Activated CD8-positive, alpha-beta memory T cell treated with anti-CD3 and anti-CD28 coated beads, Interleukin-2, amount 50 U/mL, for 48 hours (primary cell): ENCODE measurements at places on chromosomes 3 and 15.
A peak's percentile ranks its signal among the peaks of the same experiment; 100 is the strongest.

- no peak for DNase-seq
Observed at GRCh38 chr3:130516645-130517512, at the start of gene COL6A6. Gene COL6A6, plus strand, starts transcription at chr3:130517177. Its CDS starts 43,188 bp downstream, at chr3:130560365.

DNA sequence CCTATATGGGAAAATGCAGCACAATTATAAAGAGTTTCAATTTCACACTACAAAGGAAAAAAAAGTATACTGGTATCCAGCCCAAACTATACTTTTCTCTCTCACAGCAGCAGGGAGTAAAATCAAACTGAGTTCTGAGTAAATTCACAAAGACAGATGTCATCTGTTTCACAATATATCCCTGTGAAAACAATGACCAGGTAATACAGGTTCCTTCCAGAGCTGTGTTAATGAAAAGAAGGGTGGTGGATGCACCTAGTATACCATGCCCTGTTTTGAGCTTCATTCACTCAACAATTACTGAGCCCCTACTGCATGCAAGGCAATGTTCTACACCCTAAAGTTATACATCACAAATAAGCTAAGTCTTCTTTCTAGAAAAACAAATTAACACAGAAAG, 108.5 kb downstream of the TJP1 start:
- no peak for DNase-seq

GRCh38 chr15:96629511-96629910, 299.0 kb downstream of the NR2F2 start:
- DNase-seq: no peak

DNA sequence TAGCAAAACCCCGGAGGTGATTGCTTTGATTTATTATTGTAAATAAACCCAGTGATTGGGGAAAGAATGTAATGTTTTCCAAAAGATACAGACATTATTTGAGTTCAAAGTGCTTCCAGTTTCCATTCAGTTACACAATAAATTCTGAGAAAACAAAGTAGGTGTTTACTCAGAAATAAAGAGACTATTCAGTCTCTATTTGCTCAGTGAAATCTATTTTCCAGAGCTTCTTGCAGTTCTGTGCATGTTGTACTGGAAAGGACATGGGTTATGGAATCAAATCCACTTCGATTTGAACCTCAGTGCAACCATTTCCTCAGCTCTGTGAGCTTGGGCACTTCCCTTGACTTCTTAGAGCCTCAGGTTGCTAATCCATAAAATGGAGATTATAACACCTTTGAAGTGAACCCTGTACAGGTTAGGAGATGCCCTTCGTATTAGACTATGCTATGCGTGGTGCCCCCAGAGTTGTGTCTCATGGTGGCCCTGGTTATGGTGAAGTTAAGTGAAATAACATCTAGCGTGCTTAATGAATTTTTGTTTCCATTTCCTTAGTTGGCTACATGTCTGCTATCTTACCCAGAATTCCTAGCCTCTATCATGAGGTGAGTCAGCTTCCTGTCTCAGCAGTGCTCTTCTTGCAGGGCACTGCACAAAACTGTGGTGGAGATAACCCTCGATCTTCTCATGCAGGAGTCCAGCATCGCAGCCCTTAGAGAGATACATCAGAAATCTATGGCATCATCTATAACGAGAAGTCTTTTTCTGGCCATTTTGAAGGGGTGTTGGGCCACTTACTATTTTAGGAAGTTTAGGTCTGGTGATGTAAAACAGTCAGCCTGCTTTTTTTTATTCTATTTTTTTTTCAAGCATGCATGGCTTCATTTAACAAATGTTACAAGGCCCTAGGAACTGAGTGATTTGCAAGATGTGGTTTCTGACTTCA, 97.7 kb downstream of the RPL39L start:
- no peak for DNase-seq

GRCh38 chr3:115236496-115236895, 89.4 kb upstream of the ZBTB20 start:
- no peak for DNase-seq

GRCh38 chr3:158820521-158820920, 18.7 kb downstream of the MFSD1 start:
- no peak for DNase-seq

DNA sequence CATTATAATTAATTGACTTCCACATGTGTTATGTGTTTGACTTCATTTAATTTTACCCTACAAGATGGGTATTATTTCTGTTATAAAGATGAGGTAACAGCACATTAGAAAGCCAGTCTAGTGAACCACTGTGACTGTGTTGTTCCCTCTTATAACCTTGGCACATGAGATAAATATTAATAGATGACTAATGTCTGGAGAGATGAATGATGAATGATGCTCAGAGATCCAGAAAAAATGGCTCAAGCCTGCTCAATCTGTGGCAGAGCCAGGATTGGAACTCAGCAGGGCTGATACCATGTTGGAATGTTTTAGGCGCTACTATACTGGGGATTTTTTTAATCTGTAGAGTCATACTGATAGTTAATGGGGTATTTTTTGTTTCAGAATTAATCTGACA, 118.8 kb upstream of the PTX3 start:
- DNase-seq: no peak

DNA sequence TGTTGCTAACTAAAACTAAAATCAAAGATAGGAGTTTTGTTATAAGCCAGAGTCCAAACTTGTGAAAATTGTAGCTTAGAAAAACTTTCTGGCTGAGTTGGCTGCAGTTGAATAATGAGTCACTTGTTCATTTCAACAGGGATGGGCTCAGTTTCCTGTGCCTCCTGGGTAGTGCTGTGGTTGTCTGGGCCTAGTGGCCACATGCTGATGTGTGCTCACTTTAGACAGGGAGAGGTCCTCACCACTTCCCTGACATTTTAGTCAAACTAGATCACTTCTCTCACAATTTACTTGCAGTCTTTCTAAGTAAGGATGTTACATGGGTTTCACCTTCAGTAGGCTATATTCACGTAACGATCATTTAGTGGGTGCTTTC, 6.3 kb upstream of the UBE2Q2 start:
- no peak for DNase-seq

DNA sequence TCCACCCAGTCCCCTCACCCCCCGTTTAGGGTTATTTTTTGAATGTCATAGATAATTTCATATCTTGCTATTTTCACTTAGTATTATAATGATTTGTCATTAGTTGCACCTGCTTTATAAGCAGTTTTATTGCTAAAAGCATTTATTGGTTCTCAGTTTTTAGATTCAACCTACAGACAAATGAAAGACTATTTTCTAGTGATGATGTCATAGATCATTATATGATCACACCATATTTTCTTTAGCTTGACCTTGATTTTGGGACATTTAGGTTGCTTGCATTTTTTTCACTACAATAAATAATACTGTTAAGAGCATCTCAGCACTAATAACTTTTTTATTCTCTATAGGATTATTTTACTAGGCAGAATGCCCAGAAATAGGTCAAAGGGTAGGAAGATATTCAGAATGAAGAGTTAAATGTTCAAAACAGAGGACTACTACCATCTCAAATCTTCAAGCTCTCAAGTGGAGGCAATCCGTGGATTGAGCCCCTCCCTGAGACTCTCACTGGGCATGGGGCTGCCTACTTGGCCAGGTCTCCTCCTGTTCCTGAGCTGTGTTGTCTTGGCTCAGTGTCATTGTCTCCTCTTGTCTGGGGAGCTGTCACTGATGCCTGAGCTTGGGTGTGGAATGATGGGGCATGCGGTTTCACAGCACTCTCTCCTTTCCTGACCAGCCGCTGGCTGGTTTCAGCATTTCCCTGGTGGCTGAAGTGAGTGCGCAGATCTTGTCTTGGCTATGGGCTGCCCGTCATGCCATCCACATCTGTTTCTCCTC, 28.4 kb downstream of the CHCHD6 start:
- DNase-seq: no peak

DNA sequence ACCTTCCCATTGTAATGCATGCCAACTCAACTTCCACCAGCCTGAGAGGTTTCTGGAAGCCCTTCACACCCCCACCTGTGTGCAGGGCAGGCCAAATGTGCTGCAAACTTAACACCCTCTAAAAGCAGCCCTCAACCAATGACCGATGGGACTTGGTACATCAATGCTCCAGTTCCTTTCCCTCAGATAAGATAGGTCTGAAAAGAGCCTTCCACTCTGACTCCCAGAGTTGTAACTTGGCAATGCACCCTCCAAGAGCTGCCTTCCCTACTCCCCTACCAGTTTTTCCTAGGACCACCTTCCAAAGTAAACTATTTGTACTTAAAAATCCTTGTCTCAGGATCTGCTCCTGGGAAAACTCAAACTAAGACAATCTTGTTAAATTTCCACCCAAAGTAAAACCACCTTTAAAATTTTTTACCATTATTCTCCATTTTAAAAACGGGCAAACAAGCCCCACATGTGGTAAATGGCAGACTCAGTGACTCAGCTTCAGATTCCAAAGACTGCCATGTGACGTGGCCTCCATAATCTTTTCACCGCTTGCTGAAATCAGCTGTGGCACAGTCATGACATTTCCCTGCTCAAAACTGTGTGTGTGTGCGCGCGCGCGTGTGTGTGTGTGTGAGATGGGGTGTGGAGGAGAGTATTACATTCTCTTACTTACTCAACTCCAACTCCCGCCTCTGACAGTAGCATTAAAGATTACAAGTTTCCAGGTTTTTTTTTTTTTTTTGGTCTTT, 17.2 kb downstream of the RASGRP1 start:
- DNase-seq: no peak

DNA sequence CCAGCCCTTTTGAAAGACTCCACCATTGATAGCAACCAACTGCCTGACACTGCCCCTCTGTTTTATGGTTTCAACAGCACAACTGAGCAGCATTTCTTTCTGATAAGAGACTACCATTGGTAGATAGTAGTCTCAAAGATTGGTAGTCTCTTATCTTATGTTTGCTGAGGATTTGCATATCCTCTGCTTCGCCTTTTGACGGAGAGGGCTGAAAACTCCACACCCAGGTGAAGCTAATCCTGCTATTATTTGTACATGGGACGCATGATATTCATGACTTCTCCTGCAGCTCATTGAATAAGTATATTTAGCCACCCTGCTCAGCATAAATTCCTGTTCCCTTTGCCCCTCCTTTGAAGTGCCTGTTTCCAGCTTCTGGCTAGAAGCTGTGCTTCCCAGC, 119.4 kb upstream of the STRIT1 start:
- no peak for DNase-seq

DNA sequence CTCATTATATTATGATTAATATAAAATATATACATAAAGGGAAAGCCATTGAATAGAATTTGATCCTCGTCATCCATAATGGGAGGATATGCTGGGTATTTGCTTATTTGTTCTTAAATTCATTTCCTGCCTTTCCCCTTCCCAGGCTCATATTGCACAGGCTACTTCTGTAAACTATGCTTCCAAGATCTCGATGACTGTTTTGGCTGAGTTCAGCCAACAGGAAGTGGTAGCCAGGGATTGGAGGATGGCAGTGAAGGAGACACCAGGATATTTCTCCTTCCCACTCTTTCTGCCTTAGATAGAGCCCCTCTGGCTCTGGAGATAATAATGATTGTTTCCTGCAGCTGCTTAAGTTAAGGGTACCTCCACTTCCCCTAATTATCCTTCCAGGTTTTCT, 44.3 kb upstream of the DYNC1LI1 start:
- DNase-seq: no peak

GRCh38 chr15:63483521-63484371, 20.6 kb upstream of the USP3 start:
- no peak for DNase-seq

- DNase-seq: no peak
Observed at GRCh38 chr3:136819392-136819730, 435 bp downstream of the SLC35G2 start.

DNA sequence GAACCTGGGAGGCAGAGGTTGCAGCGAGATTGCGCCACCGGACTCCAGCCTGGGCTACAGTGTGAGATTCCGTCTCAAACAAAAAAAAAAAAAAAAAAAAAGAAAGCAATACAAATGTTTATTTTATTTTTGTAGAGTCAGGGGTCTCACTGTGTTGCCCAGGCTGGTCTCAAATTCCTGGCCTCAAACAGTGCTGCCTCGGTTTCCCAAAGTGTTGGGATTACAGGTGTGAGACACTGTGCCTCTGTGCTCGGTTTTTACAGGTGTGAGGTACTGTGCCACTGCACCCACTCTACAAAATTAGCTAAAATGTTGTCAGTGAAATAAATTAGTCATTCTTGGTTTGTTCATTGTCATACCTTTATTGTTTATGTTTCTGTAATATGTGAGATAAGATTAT, 5.5 kb downstream of the PIAS1 start:
- no peak for DNase-seq

DNA sequence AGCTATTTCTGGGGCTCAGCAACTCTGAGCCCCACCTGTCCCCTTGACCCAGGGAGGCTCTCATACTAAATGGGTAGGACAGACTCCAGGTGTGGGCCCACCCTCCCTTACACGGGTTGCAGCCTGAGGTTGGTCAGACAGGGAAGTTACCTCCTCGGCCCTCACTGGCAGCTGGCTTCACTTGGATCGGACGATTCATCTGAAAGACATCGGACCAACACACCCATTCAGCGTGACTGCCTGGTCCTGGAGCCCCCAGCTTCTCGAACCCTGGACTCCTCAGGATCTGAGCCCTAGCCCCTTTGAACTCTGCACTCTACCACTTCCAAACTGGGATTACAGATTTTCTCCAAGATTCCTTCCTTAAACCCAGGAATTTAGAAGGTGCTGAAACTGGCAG, 15.4 kb downstream of the CELF6 start:
- peak; percentile 39 for DNase-seq

GRCh38 chr15:49877873-49878521, 241.0 kb downstream of the ATP8B4 start:
- DNase-seq: no peak

- peak; percentile 72 for DNase-seq
Observed at GRCh38 chr3:18098960-18099587, 326.1 kb downstream of the SATB1 start.

DNA sequence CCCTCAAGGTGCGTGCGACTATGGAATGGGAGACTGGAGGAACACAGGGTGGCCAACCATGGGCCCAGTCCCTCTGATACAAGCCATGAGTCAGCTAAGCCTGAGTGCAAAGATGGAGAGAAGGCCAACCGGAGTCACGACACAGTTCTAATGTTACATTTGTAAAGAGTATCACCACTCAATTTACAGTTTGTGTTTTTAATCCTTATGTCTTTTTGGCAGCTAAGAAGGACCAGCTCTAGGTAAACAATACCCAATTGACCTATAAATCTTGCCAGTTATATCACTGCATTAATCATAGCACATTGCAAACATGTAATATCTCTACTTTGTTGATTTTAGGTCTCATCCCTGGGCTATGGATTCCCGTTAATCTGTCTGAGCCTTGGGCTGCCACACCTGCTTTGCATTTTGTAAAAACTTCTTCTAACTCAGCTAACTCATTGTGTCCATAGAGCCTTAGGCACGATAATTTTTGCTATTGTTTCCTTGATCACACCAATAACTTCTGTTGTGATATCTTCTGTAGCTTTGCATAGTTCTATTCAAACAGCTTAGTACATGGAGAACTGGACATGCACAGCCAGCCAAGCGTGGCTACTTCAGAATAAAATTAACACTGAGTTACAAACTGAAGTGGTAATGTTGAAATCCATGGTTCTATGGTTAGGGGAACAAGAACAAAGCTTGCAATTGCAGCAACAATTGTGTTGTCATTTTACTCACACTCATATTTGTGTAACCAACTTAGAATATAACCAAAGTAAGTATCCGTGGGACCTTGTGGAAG, 50.3 kb downstream of the LSM3 start:
- no peak for DNase-seq
